ENCODE measurements at places on chromosomes 4 and X.

- no peak for DNase-seq
These were observed 87.3 kb upstream of the ZNF81 start for GRCh38 chrX:47749185-47749967.

DNA sequence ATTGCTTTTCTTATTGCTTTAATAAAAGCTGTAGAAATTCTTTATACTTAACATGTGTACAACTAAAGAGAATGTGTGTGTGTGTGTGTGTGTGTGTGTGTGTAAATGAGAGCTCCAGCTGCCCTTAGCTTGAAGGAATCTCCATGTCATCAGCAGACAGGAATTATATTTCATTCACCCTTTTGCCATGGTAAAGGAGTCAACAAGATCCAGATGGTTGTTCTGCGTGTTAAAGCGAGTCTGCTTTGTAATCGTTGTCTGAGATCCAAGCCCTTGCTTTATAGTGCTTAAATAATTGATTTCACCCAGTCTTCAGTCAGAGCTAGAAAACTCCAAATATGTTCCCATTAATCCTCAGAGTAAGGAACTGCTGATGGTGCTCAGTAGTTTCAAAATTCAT lies 285.5 kb downstream of the PDGFC start:
- DNase-seq = no peak

GRCh38 chrX:74187211-74187610 lies 116.8 kb upstream of the ZCCHC13 start:
- no peak for DNase-seq

GRCh38 chrX:106208154-106208553 lies 40.0 kb downstream of the PWWP3B start:
- no peak for DNase-seq

DNA sequence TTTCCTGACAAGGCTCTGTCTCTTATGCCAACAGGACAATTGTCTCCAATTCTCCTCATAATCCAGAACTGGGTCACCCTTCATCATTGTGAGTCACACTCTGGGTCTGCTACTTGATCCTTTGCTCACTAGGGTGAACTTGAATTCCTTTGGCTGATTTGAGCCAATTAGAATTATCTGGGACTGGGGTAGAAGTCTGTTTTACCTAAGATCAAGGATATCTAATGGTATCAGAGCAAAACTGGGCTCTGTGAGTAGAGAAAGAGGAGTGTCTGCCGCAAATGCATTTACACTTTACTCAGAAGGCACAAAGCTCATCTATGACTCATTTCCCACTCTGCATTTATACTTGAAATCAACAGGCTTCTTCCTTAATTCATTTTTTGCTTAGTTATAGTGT lies 72.6 kb downstream of the PITX2 start:
- peak; percentile 5 for DNase-seq

DNA sequence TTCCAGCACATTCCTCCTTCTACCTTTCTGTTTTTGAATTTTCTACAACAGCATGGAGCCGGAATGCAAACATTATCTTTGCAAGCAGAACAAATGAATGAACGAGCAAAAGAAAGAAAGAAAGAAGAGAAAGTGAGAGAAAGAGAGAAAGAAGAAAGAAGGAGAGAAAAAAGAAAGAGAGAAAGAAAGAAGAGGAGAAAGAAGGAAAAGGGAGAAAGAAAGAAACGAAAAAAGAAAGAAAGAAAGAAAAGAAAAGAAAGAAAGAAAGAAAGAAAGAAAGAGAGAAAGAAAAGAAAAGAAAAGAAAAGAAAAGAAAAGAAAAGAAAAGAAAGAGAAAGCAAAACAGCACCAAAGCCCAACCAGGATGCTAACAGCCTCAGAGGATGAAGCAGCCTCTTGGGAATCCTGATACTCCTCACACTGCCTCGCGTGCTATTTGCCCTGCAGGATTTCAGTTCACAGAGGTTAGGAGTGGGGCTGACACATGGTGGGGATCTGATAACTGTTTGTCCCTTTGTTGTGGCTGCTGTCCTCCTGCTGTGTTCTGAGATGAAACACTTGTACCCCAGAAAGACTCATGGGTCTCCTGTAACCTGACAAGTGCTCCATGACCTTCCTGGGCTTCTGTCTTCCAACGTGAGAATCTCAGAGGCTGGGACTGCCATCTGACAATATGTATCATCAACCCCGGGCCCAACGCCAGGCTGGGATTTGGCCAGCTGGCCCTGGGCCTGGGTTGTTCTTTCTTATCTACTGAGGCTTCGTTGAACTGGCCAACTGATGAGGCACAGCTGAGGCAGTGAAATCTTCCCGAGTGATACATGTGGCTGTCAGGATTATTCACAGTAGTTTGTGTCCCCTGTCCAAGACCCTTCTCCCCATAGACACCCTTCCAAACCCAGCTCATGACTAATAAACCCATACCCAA lies 61.0 kb downstream of the SEPSECS start:
- DNase-seq = peak; percentile 61

GRCh38 chr4:154073107-154073822 lies 284.4 kb upstream of the SFRP2 start:
- peak; percentile 53 for DNase-seq

DNA sequence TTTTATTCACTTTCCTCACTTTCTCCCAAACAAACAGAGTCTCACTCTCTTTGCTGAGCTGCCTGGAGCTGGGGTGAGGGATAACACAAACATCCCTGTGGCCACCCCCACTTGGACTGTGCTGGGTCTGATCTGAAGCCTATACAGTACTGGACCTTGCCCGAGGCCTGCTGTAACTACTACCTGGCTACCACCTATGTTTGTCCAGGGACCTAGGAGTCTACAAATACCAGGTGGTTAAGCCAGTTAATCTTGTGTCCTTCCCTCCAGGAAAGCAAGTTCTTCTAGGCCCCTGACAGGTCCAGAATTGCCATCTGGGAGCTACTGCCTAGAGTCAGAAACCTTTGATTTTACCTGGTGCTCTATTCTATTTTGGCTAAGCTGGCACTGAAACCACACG lies 87.3 kb downstream of the RTL3 start:
- no peak for DNase-seq

DNA sequence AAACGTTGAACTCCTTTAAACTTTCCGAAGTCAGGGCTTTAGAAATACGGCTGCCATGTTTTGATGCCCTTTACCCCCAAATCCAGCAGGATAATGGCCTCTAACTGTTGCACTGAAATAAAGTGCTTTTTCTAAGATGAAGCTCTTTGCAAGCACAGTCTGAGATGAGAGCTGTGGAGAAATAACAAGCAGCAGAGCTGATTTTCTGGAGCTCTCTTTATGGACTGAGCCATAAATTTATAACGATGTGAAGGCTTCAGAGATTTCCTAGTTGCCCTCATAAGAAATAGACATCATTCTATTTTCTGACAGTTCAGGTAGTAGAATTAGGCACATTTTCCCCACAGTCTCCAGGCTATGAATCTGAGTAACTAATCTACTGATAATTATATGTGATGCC lies 567.3 kb downstream of the PDHA2 start:
- DNase-seq = no peak

DNA sequence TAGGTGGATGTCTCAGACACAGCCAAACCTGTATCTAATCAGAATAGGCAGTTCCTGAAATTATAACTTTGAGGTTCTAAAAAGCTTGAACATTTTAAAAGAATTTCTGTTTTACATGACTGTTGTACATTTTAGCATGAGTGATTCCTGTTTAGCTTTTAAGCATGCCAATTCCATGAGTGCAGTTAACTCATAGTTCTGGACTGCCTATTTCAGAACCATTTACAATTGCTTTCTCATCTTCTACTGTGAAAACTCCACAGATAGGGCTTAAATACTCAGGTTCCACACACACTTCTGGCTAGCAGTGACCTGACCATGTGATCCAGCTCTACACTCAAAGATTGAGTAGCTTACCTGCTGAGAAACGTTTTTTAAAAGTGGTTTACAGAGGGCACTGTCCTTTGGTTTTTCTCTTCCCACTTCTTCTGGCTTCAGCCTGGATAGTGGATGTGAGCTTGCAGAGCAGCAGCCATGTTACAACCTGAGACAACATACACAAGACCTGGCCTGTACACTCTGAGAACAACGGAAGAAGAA lies 280.8 kb downstream of the ANKRD50 start:
- no peak for DNase-seq

DNA sequence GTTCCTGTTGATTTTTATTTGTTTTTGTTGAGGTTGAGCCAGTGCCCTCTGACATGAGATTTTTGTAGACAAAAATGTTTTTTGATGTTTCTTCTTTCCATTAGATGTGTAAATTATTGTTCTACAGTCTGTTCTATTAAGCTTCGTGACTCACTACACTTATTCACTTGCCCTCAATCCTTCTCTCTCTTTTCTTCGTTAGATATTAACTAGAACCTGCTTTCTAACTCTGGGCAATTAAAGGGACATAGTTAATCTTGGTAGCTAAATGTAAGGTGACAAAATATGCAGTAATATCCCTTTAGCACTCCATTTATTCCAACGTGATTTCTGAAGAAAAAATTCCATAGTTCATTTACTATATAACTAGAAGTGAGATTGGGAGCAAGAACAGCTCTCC lies 333.9 kb downstream of the PDHA2 start:
- no peak for DNase-seq

- DNase-seq = no peak
These were observed 237.5 kb upstream of the ATP6AP2 start for GRCh38 chrX:40343319-40343718.

GRCh38 chr4:83846193-83846830 lies 310.4 kb downstream of the GPAT3 start:
- DNase-seq = no peak

GRCh38 chr4:101271516-101271915 lies 75.8 kb downstream of the PPP3CA start:
- no peak for DNase-seq

DNA sequence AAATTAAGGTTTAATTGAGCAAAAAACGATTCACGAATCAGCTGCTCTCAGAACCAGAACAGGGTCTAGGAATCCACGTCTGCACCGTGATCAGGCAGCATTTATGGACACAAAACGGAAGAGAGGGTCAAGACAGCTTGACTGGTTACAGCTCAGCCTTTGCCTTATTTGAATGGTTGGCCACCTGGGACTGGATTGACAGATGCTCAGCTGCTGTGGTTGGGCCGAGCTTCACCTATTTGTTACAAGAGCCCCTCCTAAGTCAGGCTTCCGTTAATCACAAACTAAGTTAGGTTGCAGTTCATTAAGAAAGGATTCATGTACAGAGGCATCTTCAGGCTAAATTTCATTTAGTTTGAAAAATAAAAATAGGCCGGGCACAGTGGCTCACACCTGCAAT lies 50.6 kb upstream of the MAN2B2 start:
- DNase-seq = no peak

GRCh38 chr4:117224256-117224655 lies 138.9 kb upstream of the TRAM1L1 start:
- DNase-seq = no peak

DNA sequence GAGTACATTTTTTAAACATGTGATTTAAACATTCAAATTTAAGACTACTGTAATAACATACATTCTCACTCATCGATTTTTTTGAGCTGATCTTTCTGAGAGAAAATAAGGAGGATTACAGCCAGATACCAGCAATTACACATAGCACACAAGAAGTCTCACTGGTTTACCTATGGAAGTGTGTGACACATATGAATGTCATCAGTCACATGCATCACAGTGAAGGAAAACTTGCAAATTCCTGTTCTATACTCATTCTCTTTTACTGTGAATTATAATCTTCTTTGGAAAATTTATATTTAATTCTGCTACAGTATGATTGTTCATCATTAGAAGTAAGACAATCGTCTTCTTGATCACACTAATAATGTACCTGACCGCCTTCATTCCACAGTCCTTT lies 21.3 kb upstream of the BMP2K start:
- no peak for DNase-seq

- no peak for DNase-seq
These were observed 367.3 kb upstream of the FGF13 start for GRCh38 chrX:139078761-139079280.

- DNase-seq = no peak
These were observed at the start of gene CXCL6 for GRCh38 chr4:73836373-73837279. TSS of gene CXCL6 (plus strand) at chr4:73836678. CDS start at chr4:73836751, 73 bp downstream.

DNA sequence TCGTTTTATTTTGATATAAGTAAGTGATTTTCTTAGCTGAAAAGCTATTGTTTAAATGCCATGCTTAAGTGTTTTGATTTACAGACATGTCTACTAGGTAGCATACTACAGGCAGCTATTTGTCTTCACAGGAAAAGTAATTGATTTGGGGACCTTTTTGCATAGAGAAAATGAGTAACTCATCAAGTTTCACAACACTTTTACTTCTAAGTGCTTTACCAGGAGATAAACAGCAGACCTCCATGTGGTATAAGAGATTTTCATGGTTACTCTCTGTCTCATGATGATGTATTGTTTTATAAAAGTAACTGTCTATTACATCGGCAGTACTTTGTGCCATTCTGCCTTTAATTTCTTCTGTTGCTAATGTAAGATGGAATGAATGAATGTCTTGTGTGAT lies 28.7 kb downstream of the RBPJ start:
- DNase-seq = no peak

- no peak for DNase-seq
These were observed 518.9 kb upstream of the INTU start for GRCh38 chr4:127113844-127114362.

- no peak for DNase-seq
These were observed 73.8 kb downstream of the CD38 start for GRCh38 chr4:15851969-15852368.

GRCh38 chr4:61995717-61996340 lies 795.7 kb downstream of the ADGRL3 start:
- no peak for DNase-seq

DNA sequence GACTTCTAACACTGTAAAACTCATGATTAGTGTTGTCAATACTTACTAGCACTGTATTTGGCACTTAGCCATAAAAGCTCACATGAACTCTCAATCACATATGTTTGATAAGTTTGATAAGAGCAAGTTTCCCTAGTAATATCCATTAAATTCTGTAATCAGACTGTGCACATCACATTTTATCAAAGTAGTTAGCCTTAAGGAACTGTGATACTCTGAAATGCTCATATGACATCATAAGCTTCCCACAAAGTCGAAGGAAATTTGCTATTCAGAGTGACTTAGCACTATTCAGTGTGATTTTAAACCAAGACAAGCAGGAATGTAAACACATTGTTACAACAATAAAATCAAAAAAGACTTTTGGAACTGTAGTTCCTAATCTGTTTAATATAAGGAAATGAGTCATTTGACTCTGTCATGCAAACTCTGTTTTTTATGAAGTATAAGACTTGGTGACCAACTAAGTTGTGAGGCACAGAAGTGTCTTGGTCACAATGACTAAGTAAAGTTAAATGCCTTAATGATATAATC lies 6.7 kb downstream of the SLC7A11 start:
- no peak for DNase-seq

DNA sequence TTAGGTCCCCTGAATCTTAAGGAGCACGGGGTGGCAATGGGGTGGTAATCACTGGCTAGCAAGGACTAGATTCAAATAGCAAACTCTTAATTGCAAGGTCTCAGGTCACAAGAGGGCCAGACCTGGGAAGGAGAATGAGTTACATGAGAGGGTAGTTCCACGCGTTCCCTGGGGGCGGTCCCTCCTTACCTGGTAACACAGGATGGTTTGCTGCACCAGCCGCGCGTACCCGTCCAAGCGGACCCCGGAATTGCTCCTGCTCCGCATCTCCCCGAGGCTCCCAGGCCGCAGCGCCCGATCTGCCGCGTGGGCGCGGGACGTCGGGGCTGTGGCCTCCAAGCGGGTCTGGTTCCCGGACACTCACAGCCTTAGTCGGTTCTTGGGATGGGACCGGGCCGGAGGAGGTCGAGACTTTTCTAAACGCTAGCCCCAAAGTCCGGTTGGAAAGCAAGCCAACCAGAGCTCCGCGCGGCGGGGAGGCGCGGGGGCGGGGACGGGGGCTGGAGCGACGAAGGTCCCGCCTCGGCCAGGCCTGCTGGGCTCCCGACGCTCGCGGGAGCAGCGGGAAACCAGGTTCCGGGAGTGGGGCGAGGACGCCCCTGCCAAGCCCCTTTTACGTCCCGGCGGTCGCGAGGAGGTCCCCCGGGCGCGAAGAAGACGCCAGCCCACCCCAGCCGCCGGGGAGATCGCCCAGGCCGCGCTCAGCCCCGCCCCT lies at the start of gene PHKA2:
PHKA2 (minus strand) TSS at position 449 of the 715 bp plus-strand sequence; CDS start at position 267, 182 bp downstream.
- peak; percentile 46 for DNase-seq
